ENCODE measurements at places on chromosomes 7 and 10. TPM values are rescaled to one million over a fixed set of nuclear protein-coding genes. Genes with fewer than 3 reads are reported as not detected.

GRCh38 chr7:114865564-114865963 is 56.3 kb upstream of the MDFIC start:
- DNase-seq = no peak

CLRN3 gene
- total RNA-seq = not detected

GRCh38 chr10:4242561-4243035 is 457.6 kb upstream of the KLF6 start:
- no peak for DNase-seq

CFAP58 gene
- 0.19 TPM for total RNA-seq

GRCh38 chr7:124532166-124532565 is 233.4 kb downstream of the GPR37 start:
- DNase-seq = no peak

GDF10 gene
- 2.4 TPM for total RNA-seq
